Glomerular endothelial cell (primary cell): ENCODE measurements at places on chromosomes 16 and 17. TPM values are rescaled to one million over a fixed set of nuclear protein-coding genes. Genes with fewer than 3 reads are reported as not detected.

- DNase-seq = no peak
Measured at GRCh38 chr17:27345141-27345904, 51.4 kb downstream of the WSB1 start.

DNA sequence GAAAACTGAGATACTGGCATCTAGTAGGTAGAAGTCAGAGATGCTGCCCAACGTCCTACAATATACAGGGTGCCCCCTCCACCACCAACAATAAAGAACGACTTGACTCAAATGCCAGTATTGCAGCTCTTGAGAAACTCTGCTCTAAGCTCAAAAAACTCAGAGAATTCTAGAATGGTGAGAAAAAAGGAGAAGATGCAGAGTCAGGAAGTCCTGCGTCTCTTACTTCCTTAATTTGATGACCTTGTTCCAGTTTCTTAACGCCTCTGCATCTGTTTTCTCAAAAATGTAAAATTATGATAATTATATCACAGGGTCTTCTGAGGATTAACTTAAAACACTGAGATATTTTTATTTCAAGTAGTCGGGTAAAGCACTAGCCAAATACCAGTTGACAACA is 1.7 kb upstream of the HSBP1 start:
- DNase-seq = no peak

KIF2B gene
- total RNA-seq = not detected in 2 replicates

DNA sequence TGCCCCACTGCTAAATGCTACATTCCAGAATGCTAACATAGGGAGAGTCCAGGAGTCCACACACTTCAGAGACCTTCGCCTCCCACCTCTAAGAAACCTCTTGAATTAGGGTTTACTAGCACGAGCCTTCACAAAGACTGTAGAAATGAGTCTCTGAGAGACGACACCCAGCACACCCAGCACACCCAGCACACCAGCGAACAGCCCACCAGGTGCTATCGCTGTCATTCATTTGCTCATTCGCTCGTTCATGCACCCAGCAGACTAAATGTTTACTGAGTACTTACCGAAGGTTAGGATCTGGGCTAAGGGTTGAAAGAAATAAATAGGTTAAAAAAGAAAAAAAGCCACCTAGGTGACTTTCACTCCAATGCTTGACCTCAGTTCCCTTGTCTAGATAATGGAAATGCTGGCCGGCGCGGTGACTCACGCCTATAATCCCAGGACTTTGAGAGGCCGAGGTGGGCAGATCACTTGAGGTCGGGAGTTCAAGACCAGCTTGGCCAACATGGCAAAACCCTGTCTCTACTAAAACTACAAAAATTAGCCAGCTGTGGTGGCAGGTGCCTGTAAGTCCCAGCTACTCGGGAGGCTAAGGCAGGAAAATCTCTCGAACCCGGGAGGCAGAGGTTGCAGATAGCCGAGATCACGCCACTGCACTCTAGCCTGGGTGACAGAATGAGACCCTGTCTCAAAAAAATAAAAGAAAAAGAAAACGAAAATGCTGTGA is 100.8 kb downstream of the ADCY9 start:
- DNase-seq = no peak

- no peak for DNase-seq
Measured at GRCh38 chr17:56269556-56270389, 116.5 kb downstream of the ANKFN1 start.

SCGB1C2 gene
- total RNA-seq = not detected in 2 replicates

SDK2 gene
- total RNA-seq = 0.18 and 1.4 TPM in 2 replicates

DNA sequence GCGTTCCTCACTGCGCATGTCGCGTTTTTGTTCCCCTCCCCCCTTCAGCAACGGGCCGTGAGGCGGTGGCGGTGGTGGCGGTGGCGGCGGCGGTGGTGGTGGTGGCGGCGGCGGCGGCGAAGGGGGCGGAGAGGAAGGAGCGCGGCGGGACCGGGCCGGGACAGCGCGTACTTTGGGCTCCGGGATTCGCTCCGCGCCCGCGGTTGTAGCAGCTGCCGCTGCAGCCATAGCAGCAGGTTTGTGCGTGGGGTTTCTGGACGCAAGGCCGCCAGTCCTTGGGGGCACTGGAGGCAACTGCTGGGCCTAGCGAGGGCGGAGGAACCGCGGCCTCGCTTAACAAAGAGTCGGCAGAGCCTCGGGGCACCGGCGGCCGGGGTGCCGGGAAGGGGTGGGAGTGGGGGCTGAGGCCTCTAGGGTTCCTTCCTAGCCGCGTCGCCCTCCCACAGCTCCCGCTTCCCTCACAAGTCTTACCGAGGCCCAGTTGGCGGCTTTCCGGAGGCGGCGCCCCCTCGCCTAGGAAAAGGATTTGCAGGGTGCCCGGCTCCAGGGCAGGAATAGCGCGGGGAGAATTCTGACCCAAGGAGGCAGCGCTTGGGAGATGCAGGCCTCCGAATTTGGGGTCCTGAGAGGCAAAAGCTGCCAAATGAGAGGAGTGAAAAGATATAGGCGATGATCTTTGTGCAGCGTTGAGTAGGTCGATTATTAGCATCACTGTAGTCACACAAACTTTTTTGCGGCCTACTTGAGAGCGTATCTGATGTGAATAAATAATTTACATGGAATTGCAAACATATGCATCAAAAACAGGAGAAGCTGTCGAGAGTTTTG is at the start of gene DDX42:
Gene DDX42, plus strand, starts transcription at position 30 of the 828 bp plus-strand sequence. CDS start 12,880 bp downstream, outside the sequence.
- DNase-seq = no peak

DNA sequence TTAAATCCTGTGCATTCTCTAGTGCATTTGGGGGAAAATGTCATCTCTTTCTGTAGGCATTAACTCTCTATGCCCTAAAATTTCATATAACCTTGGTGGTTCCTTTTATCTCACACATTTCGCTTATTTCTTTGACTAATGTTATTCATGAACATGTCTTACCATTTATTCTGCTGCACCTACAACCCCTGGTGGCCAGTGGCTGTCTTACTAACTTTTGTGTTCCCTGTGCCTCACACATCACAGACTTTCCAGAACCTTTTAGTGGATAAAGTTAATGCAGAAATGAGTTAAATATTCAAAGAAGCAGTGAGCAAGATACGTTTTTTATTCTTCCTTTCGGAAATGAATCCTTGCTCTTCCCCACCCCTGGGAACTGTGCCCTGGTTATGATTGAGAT is 111.9 kb downstream of the CDH13 start:
- DNase-seq = no peak

GRCh38 chr16:67441271-67441753 is 10.4 kb downstream of the HSD11B2 start:
- DNase-seq = no peak

DNA sequence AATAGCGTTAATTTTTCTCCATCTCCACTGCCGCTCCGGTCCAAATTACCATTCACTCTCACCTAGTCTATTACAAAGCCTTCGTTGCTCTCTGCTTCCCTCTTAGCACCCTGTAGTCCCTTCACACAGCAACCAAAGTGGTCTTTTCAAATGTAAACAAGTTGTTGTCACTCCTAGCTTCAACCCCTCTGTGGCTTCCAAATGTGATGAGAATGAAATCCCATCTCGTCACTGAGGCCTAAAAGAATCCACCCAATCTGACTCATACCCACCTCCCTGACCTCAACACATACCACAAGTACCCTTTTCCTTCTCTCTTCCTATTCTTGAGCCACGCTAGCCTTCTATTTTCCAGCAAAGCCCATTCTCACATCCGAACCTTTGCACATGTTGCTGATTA is 2.2 kb upstream of the PELP1 start:
- DNase-seq = no peak

- no peak for DNase-seq
Measured at GRCh38 chr17:9146064-9146463, 124.8 kb downstream of the NTN1 start.

DNA sequence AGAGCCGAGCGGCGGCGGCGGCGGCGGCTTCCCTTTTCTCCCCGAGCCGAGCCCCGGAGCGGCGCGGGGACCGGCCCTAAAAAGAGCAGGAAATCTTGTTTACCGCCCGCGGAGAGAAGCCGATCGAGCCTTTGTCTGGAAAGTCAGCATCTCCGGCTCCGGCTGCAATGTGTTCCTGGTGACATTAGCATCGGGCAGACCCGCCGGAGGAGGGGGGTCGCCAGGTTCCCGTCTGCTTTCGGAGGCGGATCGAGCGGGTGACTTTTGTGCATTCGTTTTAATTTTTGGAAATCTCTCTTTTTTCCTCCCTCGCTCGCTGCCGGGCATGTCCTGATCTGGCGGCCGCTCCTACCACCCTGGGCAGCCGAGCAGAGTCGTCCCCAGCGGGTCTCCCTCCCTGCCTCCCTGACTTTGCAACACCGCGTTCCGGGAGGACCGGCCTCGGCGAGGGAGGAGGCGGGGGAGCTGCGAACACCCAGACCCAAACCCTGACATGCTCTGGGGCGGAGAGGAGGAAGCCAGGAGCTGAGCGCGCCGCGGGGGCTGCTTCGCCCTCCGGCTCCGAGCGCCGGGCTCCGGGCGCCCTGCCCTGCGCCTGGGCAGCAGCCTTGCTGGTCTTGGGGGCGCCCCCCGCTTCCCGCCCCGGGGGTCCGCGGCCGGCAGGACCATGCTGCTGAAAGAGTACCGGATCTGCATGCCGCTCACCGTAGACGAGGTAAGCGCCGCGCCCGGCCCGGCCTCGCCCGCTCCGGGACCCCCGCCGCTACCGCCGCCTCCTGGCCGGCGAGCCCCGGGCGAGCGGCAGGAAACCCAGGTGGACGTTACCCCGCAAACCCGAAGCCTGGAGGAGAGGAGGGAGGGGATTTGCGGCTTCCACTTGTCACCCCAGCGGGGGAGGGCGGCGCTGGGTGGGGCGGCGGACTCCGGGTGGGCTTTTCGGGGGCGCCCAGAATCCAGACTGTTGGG is 690 bp downstream of the PITPNC1 start:
- DNase-seq = no peak

RNF167 gene
- 47.5 and 54.7 TPM in 2 replicates for total RNA-seq

TP53TG3 gene
- not detected in 2 replicates for total RNA-seq

GRCh38 chr16:68202091-68202519 is 33.8 kb downstream of the ESRP2 start:
- no peak for DNase-seq

DNA sequence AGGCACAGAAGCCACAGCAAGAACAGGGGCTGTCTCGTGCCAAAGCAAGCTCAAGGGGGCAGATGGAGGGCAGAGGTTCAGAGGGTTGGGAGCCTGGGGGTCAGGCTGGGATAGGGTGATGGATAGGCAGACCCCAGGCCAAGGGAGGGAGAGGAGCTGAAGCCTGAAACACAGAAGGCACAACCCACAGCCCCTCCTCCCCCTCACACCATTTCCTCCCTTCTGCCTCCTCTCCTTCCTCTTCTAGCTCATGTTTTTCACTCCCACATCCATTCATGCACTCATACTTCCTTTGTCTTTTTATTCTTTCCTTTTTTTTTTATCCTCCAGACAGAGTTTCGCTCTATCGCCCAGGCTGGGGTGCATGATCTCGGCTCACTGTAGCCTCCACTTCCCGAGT is 61.1 kb downstream of the SOCS1 start:
- no peak for DNase-seq

GRCh38 chr16:57704011-57704904 is 9.7 kb downstream of the DRC7 start:
- DNase-seq = no peak

DNA sequence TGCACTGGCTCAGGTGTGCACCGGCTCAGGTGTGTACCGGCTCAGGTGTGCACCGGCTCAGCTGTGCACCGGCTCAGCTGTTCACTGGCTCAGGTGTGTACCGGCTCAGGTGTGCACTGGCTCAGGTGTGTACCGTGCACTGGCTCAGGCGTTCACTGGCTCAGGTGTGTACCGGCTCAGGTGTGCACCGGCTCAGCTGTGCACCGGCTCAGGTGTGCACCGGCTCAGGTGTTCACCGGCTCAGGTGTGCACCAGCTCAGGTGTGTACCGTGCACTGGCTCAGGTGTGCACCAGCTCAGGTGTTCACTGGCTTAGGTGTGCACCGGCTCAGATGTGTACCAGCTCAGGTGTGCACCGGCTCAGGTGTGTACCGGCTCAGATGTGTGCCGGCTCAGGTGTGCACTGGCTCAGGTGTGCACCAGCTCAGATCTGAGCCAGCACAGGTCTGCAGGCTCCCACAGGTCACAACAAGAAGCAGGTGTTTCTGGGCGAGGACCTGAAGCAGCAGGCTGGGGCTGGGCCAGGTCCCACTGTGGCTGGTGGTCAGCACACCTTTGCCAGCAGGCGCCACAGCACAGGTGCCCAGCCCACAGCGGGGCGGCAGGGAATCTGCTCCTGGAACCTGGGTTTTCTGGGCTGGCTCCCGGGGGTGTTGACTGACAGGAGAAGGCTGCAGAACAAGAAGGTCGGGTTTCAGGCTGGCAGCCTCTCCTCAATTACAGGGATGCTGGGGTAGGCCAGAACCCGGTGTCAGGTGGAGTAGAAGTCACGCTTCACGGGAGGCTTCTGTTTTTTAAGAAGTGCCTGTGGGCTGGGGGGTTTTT is 17.2 kb downstream of the METRNL start:
- no peak for DNase-seq

SLC47A2 gene
- total RNA-seq = not detected in 2 replicates

GRCh38 chr17:28661635-28662526 is at the start of the genes SDF2 and SUPT6H:
Gene SDF2 (minus strand): TSS chr17:28661906. CDS start chr17:28661876, 30 bp downstream.
Gene SUPT6H (plus strand): TSS chr17:28662205. CDS start chr17:28673402, 11,197 bp downstream.
- peak; percentile 47 for DNase-seq

GRCh38 chr17:71727723-71728122 is 393.1 kb upstream of the SOX9 start:
- no peak for DNase-seq
